ENCODE measurements at places on chromosomes 7 and 10.

DNA sequence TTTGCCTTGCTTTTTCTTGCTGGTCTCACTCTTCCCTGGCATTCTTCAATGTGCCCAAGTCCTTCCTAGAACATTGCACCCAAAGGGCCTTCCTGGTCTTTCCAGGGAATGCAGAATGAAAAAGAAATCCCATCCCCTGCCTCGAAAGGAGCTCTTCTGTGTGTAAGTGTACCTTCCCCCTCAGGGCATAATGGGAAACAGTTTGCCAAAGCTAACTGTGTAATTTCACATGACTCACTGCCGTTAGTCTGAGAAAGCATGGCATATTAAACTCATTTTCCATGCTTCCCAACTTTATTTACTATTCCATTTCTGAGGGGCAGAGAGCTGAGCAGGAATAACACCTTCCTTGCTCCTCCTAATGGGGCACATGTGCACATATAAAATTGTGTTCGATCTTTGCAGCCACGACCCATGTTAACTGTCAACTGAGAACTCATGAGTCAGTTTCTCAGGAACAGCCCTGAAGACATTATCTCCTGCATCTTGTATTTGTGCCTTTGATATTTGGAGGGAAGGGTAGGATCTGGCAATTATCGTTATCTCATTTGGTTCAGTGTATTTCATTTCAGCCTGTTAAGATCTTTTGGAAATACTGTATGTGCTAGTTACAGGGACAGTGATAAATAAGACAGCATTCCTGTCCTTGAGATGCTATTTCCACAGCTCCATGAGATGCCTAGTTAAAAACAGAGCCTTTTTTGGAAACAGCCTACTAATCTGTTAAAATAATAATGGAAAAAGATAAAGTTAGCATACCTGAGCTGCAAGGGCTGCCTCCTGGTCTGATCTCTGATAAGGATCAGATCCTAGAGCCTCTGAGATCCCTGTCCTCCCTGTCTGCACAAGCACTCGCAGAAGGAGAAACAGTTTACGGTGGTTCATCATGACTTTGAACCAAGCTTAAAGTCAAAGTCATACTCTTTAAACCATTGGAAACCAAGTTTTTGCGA, 42.3 kb downstream of the IKZF1 start:
- no peak for DNase-seq

DNA sequence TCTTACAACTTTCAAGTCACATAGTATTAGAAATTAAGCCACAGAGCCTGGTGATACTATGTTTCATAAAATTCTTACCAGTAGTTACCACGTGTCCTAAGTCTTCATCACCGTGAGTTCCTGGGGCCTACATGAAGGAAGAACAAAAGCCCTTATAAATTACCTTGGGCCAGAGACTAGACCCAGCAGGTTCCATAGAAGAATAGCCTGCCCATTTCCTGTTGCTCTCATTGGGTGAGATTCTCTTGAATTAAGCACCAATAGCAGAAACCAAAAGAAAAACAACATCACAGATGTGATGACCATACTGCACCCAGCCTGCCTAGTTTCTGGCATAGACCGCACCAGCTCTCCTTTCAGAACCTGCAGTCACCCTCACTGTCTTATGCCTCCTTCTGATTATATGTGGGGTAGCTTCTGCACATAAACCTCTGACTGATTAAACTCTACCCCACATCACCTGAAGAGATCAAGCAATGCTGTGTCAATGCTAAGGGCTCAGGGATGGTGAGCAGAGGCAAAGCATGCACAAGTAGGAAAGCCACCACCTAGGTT, 18.0 kb upstream of the SEM1 start:
- no peak for DNase-seq

DNA sequence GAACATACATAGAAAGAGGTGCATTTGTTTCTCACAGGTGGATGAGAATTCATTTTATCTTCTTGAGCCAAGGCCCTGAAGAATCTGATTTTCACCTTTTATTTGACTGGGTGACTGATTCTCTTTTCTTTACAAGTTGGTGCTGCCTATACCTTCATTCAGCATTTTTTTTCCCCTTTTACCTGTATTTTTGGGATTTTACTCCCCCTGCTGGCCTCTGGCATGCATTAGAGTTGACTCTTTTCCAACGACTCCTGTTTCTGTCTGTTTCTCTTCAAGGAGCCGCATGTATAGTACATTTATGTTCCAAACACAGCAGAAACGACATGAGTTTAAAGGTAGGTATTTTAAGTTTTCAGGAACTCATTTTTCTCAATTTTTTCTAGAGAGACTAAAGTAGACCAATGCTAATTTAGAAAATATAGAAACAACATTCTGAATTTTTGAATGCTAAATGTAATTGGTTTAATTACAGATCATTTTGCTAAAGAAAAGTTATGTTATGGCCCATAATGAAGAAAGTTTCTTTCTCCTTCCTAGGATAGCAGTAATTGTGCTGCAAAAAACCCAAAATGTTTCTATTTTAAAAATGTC, 149.8 kb upstream of the HDAC9 start:
- no peak for DNase-seq

DNA sequence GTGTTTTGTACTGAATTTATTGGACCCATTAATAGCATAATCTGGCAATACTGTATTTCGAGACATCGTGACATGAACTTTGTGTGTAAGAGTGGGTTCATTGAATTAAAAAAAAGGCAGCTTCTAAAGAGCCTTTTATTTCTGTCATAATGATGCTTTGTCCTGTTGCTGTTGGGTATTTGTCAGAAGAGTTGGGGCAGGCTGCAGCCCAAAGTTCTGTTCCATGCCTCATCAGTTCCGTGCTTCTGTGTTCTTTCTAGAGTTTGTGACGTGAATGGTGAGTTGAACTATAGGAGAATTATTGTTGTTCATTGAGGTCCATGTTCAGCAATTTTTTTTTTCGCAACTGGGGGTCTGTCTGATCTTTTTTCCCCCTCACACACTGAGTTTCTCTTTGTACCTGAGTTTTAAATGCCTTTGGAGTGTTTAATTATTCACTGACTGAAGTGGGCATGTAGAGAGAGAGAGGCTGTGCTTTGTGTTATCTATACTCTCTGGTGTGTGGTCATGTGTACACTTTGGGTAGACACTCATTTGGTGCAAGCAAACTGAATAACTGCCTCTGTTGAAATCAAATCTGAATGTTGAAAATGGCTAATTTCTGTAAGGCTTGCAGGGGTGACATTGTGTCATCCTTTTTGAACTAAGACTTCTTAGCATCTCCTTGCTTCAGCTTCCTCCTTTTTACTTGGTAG, 69.8 kb downstream of the ADD3 start:
- DNase-seq: no peak

DNA sequence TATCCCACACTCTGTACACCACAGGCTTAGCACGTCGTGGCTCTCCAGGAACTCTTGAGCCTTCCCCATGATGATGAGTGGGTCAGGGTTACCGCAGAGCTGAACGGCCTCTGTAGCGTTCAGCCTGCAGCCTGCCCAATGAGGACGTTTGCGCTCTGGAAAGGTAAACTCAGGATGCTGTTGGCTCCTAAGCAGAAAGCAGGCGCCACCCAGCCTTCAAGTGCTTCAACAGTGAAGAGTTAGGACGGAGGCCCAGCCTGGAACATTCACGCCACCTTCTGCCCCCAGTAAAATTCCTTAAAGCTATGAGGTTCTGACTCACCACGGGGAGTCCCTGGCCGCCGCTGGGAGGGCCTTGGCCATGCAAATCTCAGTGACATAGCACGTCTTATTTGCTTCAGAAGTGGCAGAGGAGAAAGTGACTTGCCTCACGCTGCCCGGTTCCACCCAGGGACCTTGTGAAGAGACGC, 161.5 kb upstream of the SH2B2 start:
- DNase-seq: peak; percentile 28

- DNase-seq: no peak
Observed at GRCh38 chr10:48648172-48648942, 36.3 kb upstream of the WDFY4 start.

DNA sequence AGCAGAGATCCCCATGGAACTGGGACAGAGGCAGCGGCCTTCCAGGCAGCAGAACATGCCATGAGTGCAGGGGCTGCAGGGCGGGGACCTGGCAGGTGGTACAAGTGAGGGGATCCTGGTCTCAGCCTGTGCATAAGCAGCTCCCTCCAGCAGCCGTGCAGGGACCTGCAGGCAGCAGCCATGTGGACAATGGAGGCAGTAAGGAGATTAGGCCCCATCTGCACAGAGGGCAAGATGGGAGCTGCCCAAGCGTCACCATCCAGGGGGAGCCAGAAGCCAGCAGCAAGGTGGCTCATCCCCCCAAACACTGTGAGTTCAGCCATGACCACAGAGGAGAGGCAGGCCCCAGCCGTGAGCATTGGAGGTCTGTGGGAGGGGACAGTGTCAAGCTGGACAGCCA, 3.1 kb downstream of the DDC start:
- DNase-seq: no peak

DNA sequence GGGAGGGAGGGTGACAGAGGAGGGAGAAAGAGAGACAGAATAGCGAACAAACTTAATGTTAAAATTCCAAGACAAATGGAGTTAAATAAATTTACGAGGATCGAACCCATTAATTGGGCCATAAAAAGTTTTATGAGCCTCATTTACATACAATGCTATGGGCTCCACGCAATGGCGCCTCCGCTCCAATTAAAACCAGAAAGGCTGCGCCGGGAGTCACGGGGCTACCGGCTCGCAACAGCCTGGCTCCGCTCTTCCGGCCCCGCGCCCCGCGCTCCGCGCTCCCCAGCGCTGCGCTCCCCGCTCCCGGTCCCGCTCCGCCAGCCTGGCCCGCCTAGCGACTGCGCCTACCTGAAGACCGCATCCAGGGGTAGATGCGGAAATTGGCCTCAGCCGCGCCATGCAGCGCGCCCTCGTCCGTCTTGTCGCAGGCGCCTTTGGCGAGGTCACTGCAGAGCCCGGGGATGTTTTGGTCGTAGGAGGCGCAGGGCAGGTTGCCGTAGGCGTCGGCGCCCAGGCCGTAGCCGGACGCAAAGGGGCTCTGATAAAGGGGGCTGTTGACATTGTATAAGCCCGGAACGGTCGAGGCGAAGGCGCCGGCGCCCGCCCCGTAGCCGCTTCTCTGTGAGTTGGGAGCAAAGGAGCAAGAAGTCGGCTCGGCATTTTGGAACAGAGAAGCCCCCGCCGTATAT, 513 bp downstream of the HOXA7 start:
- DNase-seq: no peak
